ENCODE measurements at places on chromosomes 2 and 18.
A peak's percentile ranks its signal among the peaks of the same experiment; 100 is the strongest.

GRCh38 chr2:72116081-72116533 is 31.6 kb downstream of the CYP26B1 start:
- peak; percentile 68 for DNase-seq

GRCh38 chr2:224990710-224991109 is 51.6 kb downstream of the DOCK10 start:
- no peak for DNase-seq

DNA sequence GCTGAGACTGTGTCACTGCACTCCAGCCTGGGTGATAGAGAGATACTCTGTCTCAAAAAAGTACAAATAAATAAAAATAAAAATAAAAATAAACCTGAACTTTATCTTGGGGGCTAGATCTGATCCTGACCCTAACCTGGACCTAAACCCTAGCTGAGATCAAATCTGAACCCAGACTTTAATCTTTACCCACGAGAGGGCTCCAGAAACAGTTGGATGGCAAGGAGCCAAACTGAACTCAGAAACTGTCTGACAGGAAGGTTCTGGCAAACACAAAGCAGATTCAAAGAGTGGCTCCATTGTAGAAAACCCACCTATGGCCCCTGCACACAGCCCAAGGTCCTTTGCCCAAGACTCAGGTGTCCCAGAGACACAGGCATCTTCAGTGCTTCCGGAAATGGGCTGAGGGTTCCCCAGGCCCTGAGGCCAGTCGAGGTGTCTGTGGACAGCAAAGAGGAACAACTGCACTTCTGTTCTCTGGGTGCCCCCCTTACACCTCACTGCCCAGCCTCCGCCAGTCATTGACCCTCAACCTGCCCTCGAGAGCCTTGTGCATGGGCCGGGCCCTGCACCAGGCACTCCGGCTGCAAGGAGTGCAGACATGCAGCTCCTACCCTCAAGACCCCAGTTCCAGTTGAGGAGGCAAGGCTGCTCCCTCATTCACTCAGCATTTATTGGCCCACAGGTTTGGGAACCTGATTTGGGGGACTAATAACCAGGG is 95.2 kb downstream of the TFCP2L1 start:
- no peak for DNase-seq

- DNase-seq, result no peak
Observed at GRCh38 chr2:60882971-60883753, 1.8 kb downstream of the REL start.

- no peak for DNase-seq
Observed at GRCh38 chr2:216947055-216947454, 87.2 kb upstream of the TNP1 start.

- DNase-seq, result no peak
Observed at GRCh38 chr2:113212245-113213060, 38.7 kb downstream of the PSD4 start.

GRCh38 chr2:71800106-71800809 is 346.9 kb downstream of the DYSF start:
- no peak for DNase-seq

- DNase-seq, result no peak
Observed at GRCh38 chr2:36960005-36960675, 6.2 kb downstream of the STRN start.

DNA sequence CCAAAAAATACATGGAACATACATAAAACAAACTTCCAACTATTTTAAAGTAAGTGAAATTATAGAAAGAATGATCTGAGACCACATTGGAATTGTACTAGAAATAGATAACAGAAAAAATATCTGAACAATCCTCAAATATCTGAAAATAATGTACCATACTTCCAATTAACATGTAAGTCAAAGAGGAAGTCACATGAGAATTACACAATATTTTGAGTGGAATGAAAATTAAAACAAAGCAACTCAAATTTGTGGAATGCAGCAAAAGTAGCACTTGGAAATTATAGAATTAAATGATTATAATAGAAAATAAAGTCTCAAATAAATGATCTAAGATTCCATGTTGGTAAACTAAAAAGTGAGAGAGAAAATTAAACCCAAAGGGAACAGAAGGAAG is 38.3 kb upstream of the CTIF start:
- no peak for DNase-seq
